ENCODE measurements at places on chromosomes 1 and 21. TPM values are rescaled to one million over a fixed set of nuclear protein-coding genes. Genes with fewer than 3 reads are reported as not detected.

DNA sequence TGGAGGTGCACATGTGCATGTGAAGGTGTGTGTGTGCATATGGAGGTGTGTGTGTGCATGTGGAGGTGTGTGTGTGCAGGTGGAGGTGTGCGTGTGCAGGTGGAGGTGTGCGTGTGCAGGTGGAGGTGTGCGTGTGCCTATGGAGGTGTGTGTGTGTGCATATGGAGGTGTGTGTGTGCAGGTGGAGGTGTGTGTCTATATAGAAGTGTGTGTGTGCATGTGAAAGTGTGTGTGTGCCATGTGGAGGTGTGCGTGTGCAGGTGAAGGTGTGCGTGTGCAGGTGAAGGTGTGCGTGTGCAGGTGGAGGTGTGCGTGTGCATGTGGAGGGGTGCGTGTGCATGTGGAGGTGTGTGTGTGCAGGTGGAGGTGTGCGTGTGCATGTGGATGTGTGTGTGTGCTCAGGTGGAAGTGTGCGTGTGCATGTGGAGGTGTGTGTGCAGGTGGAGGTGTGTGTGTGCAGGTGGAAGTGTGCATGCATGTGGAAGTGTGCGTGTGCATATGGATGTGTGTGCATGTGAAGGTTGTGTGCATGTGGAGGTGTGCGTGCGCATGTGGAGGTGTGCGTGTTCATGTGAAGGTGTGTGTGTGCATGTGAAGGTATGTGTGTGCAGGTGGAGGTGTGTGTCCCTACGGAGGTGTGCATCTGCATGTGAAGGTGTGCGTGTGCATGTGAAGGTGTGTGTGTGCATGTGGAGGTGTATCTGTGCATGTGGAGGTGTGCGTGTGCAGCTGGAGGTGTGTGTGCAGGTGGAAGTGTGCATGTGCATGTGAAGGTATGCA lies 13.5 kb downstream of the C1orf74 start:
- no peak for DNase-seq

The AIRE gene
- not detected for total RNA-seq

DNA sequence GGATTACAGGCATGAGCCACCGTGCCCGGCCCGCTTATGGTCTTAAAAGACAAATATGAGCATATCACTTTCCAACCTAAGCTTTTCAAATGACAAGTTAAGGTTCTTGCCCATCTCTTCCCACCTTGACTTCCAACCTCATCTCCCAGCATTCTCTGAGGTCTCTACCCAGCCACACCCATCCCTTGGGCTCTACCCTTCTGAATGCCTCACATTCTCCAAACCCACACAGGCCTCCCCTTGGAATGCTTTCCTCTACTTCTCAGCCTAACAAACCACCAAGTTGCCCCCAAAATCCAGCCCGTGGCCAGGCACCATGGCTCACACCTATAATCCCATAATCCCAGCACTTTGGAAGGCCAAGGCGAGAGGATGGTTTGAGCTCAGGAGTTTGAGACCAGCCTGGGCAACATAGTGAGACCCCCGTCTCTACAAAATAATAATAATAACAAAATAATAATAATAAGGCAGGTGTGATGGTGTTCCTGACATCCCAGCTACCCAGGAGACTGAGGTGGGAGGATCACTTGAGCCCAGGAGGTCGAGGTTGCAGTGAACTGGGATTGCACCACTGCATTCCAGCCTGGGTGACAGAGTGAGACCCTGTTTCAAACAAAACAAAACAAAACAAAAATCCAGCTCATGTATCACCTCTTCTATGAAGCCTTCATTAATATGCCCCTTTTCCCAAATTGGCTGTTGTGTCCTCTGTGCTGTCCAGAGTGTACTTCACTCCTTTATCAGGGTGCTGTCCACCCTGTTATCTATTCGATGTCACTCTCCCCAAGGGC lies 11.2 kb downstream of the DCST2 start:
- DNase-seq = no peak

The LCE2A gene
- total RNA-seq = not detected

GRCh38 chr1:199616947-199617346 lies 410.6 kb upstream of the NR5A2 start:
- DNase-seq = peak; percentile 19
